ENCODE measurements at places on chromosomes 5 and 9.

DNA sequence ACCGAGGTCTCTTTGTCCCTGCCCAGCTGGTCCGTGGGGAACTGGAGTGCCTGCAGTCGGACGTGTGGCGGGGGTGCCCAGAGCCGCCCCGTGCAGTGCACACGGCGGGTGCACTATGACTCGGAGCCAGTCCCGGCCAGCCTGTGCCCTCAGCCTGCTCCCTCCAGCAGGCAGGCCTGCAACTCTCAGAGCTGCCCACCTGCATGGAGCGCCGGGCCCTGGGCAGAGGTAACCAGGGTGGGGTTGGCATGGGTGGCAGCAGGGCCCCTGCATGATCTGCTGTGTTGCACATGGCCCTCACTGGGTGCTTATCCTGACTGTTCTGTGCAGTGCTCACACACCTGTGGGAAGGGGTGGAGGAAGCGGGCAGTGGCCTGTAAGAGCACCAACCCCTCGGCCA, 119.2 kb upstream of the ICE1 start:
- no peak for DNase-seq

DNA sequence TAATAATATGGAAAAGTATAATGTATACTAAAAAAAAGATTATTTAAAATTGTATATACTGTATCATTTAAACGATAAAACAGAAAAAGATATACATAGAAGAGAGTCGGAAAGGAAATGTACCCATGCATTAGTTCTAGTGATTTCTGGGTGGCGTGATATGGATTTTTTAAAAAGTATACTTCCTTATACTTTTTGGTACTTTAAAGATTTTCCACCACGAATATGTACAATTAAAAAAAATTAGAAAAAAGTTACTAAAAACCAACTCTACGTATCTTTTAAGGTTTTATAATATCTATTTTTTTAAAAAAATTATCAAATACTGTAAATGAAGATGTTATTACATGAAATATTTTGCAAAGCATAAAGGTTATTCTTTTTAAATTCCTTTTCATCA, 12.3 kb downstream of the PHF19 start:
- DNase-seq: no peak

DNA sequence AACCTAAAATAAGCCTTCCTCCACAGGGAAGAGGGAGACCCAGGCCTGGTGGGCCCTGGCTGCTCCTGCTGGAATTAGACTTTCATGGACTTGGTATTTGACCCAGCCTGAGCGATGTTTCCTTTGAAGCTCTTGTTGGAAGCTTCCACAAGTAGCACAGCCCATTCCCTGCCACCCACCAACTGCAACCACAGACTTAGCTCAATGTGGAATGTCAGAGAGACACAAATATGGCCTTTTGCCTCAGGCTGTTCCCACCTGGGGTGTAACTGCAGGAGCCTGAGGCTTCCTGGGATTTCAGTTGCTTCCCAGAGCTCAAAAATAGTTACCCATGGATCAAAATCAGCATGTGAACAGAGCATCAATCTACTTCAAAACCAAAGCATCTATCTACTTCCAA, 70.3 kb upstream of the LHFPL2 start:
- DNase-seq: no peak

- DNase-seq: no peak
Observed at GRCh38 chr5:35046774-35047173, 975 bp downstream of the AGXT2 start.

- no peak for DNase-seq
Observed at GRCh38 chr5:23001120-23001519, 148.0 kb upstream of the CDH12 start.
